Amniotic stem cell (primary cell): ENCODE measurements at places on chromosomes 3 and 15.

DNA sequence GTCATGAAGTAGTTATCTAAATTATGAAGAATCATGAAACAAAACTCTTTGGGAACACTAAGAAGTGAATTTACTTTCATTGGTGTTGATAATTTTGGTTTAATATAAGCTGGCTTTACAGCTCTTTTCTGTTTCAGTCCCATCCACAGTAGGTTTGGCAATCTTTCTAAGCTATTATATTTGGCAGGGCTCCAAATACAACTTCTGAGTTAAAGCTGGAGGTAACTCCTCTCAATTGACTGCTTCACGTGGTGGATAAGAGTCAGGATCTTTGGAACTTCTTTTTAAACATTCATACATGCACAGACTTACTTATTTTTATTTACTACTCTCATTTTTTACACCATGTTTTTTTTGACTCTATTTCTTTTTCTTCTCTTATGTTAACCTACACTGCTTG, 106.5 kb upstream of the EPHA3 start:
- DNase-seq: no peak

DNA sequence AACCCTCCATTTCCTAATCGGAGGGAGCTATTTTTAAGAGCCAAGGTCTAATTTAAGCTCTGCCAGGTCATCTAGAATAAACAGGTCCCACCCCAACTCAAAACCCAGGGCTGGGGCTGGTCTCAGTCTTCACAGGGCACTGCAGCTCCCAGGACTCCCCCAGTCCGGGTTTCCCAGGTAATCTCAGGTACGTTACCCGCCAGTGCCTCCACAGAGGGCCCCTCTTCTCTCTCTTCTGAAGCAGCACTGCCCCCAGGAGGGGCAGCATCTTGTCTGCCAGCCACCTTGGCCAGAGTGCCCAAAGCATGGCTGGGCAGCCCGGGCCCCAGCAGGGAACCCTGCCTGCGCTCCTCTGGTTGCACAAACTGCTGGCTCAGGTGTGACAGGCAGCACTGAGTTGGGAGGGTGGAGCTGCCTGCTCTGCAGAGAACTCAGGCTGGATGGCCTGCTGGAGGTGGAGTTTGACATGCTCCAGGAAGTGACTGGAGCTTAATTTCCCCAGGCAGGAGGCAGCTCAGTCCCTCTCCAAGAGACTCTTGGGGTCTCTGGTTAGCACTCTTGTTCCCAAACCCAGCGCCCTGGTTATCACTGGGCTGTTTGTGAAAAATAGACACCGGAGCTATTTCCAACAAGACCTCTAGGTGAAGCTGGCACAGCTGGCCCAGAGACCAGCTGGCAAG, at the start of gene PLA2G4F:
PLA2G4F (minus strand) TSS at position 394 of the 680 bp plus-strand sequence; CDS start at position 307, 87 bp downstream.
- DNase-seq: no peak

DNA sequence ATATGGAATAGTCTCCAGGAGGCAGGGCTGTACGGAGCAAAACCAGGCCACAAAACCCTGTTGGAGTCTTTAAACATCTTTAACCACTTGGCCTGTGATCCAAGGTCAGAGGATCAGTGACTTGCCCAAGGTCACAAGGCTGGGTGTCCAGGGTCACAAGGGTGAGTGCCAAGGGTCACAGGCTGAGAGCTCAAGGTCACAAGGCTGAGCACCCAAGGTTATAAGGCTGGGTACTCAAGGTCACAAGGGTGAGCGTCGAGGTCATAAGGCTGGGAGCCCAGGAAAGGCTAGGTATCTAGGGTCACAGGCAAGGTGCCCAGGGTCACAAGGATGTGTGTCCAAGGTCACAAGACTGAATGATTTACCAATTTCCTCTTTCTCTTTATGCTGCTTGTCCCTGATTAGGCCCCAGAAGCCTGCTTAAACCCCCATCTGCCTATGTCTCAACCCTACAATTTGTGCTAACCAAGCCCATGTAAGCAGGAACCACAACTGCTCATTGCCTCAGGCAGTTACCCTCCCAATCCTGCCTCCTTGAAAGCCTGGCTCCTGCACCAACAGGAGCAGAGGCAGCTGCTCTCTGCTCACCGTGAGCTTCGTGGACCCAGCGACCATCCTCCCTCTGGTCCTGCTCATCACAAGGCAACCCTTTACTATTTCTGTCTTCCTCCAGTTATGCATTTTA, 51.5 kb downstream of the MGLL start:
- no peak for DNase-seq

- no peak for DNase-seq
Observed at GRCh38 chr15:86483936-86484335, 404.3 kb downstream of the AGBL1 start.

DNA sequence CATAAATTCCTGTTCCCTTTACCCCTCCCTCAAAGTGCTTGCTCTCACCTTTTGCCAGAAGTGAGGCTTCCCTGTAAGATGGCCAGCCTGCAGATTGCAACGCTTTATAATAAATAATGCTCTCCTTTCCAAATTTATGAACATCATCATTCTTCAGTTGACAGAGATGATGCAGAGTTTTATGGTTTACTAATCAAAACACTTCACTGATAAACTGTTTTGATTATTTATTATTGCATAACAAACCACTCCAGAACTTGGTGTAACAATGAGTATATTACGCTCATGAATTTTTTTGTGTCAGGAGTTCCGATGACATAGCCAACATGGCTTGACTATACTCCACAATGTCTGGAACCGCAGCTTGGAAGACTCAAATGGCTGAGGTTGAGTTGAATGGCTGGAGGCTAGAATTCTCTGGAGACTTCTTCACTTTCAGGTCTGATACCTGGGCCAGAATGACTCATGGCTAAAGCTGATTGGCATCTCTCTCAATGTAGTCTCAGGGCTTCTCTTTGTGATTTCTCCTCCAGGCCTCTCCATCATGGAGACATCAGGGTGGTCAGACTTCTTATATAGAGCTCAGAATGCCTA, 27.3 kb upstream of the TGFBR2 start:
- DNase-seq: no peak

- DNase-seq: no peak
Observed at GRCh38 chr3:42005401-42005800, 43.5 kb upstream of the ULK4 start.

- DNase-seq: no peak
Observed at GRCh38 chr3:52843108-52843865, 8.5 kb upstream of the MUSTN1 start.

- DNase-seq: no peak
Observed at GRCh38 chr15:80568298-80568697, 126.8 kb upstream of the ABHD17C start.

- no peak for DNase-seq
Observed at GRCh38 chr3:1783995-1784394, 314.7 kb upstream of the CNTN4 start.

DNA sequence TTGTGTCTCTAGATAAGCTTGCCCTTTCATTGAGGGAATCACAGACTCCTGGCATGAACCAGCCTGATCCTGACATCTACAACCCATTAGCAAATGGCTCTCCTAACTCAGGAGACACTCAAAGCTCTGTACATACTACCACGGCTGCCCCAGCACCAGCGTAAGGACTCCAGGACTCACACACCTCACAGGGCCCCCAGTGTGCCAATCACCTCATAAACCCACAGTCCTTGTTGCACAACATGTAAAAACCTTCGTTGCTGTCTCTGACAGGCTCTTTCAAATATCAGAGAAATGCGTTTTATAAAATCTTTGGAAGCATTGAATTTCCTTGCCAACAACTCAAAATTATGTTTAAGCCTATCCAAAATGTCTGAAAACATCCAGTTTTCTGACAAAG, 7.3 kb downstream of the FYCO1 start:
- no peak for DNase-seq

DNA sequence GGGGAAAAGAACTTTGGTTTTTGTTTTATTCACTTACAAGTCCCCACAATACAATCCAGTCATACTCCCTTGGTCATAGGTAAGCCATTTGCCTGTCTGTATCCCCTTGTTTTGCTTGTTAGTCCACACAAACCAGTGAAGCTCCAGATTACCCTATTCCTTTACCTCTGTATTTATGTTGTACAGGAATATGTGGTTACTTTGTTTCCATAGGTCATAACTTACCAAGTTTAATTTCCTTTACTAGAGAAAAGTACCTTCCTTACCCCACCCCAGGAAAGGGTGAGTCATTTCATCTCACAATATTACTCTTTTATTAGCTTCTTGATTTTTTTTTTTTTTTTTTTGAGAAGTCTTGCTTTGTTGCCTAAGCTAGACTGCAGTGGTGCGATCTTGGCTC, 113.4 kb upstream of the LRRFIP2 start:
- DNase-seq: no peak

GRCh38 chr3:102936511-102937045, 501.8 kb downstream of the ZPLD1 start:
- no peak for DNase-seq

GRCh38 chr3:148601766-148602685, 95.7 kb upstream of the AGTR1 start:
- no peak for DNase-seq

GRCh38 chr15:31537770-31538592, 211.3 kb downstream of the KLF13 start:
- DNase-seq: no peak

GRCh38 chr15:51759557-51760070, 8.2 kb downstream of the TMOD2 start:
- DNase-seq: no peak

GRCh38 chr3:64805248-64805647, 117.4 kb upstream of the ADAMTS9 start:
- no peak for DNase-seq

GRCh38 chr15:60673918-60674558, 195.1 kb upstream of the ICE2 start:
- peak; percentile 77 for DNase-seq
